ENCODE measurements at places on chromosomes 1 and 21. TPM values are rescaled to one million over a fixed set of nuclear protein-coding genes. Genes with fewer than 3 reads are reported as not detected.

LMX1A gene
- total RNA-seq, result not detected

CHI3L2 gene
- 3.7 TPM for total RNA-seq

XKR8 gene
- 4.1 TPM for total RNA-seq

DNAJC6 gene
- 2.0 TPM for total RNA-seq

CFAP107 gene
- total RNA-seq, result not detected

LRIF1 gene
- 16.7 TPM for total RNA-seq

SLAMF1 gene
- total RNA-seq, result 0.27 TPM

BEND5 gene
- 5.0 TPM for total RNA-seq

ZSWIM5 gene
- total RNA-seq, result 0.81 TPM

PRDM2 gene
- total RNA-seq, result 32.9 TPM

C1orf56 gene
- total RNA-seq, result 7.3 TPM

ZNF648 gene
- not detected for total RNA-seq

HES3 gene
- total RNA-seq, result not detected

VCAM1 gene
- 2.5 TPM for total RNA-seq

FNDC7 gene
- not detected for total RNA-seq

RHBDL2 gene
- not detected for total RNA-seq

IL19 gene
- total RNA-seq, result not detected
